ENCODE measurements at places on chromosomes 2 and 18.
A peak's percentile ranks its signal among the peaks of the same experiment; 100 is the strongest.

- peak; percentile 30 for DNase-seq
Measured at GRCh38 chr2:53633441-53633840, 134.2 kb upstream of the CHAC2 start.

DNA sequence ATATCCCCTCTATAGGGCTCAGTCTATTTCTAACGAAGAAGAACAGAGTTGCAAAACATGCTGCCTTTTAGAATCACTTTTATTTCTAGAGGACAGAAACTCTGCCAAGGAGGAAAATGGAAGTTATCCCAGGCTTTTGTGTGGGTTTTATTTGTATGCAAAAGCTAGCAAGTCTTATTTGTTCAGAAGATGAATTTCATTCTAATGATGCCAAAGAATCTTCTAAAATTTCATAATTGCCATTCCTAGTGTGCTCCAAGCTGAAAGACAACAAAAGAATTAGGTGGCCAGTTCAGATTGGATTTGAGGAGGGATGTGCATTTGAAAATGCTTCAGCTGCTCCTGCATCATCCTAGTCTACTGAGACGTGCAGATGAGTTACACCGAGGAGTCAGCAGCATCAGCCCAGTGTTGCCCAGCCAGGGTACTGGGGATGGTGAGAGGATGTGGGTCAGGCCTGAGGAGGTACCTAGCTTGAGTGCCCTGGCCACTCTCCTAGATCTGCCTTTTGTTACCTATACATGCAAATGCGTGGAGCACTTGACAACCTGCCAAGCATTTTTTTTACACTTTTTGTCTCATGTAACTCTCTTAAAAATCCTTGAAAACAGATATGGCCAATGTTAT is 80.1 kb downstream of the KCNS3 start:
- DNase-seq, result no peak

DNA sequence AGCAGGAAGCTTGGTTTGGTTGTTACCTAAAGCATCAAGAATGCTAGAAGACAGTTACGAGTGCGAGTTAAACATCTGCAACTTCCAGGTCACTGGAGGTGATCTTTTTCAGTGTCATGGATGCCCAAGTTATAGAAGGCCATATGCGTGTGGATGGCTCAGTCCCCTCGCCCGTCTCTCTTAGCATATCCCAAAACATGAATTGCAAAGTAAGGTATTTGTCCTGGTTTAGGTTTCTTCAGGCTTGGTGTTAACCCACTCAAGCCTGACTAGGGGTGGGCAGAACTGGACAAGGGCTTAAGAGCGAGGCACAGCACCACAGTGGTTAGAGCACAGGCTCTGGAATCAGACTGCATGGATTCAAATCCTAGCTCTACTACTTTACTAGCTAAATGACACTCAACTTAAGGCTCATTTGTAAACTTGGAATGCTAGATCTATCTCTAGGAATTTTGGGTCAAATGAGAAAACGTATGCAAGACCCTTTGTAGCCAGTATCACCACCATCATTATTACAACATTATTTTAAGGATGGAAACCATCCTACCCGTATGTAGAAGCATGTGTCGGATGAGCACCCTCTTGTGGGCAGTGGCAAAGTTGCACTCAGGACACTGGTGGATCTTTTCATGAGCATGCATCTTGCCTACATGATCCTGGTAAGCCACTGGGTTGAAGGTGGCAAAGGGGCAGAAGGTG is 11.2 kb downstream of the ZNF142 start:
- peak; percentile 75 for DNase-seq

DNA sequence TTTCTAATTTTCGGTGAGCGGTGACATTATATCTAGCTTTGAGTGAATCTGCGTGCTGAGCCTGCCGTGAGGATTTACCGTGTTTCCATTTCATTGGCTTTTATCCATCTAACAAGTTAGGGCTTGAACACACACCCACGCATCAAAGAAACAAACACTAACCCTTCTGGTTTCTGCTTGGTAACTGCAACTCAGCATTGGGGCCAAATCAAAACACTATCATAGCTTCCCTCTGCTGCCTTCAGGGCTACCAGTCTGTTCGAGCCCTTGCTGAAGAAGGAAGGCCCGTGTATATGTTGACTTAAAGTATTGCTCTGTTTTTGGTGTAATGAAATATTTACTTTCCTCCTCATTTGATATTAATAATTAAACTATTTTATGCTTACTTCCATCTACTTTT is 227.2 kb downstream of the PHLPP1 start:
- DNase-seq, result no peak

GRCh38 chr2:200930947-200931626 is 32.4 kb downstream of the ORC2 start:
- no peak for DNase-seq

DNA sequence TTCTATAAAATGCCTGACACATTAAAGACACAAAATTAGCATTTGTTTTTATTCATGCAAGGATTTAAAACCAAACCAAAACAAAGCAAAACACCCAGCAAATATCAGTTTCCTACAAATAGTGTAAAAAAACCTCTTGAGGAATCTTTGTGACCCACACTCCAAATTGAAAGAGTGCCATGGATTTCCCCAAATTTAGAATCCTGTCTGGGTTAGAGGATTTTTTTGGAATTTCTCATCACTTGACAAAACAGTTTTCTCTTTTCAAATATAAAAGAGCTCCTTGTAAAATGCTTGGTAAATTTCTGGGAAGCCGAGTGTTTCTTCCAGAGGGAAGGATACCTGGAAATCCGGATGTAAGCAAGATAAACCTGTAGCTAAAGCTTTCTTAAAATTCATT is 1.7 kb upstream of the FN1 start:
- peak; percentile 55 for DNase-seq

DNA sequence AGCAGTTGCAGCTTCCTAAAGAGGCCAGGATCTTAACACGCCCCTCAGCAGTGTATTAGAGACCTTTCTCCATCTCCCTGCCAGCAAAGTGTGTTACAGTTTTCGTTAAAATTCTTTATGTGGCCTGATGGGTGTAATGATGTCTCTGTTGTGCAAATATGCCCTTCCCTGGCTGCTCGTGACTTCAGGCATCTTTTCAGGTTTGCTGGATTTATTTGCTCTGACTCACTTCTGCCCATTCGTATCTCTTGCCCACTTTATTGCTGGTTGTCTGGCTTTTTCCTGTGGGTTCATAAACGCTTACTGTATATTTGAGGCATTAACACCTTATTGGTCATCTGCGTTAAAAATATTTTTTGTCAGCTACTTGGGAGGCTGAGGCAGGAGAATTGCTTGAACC is 134.5 kb downstream of the ASB1 start:
- DNase-seq, result no peak

- no peak for DNase-seq
Measured at GRCh38 chr18:75433098-75433497, 5.6 kb upstream of the SMIM21 start.

DNA sequence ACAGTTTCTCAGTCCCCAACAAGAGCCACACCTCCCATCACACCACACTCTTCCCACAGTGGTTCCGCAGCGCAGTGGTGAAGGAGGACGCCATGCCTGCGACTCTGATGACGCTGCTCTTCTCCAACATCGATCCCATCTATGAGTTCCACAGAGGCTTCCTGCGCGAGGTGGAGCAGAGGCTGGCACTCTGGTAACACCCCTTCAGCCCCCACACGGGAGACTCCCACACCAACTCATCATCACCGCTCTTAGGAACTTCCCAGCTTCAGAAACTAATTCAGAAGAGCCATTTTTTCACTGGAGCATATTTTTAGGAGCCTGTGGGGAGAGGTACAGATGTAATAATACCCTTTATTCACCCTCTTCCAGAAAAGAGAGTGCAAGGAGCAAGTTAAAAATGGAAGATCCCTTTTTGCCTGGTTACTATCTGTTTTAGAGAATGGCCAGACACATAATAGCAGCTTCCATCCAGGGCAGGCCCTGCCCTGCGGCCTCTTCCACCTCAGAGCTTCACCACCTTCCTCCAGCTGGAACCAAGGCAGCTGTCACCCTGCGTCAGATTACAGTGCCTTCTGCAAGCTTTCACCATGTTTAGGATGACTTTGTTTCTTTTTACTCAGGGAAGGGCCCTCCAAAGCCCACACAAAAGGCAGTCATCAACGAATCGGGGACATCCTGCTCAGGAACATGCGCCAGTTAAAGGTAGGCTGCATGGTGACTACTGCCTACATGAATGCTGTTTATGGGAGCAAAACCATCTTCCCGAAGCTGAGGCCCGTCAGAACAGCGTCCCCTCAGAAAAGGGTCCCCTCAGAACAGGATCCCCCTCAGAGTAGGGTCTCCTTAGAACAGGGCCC is 44.9 kb downstream of the STK25 start:
- no peak for DNase-seq

GRCh38 chr2:23568211-23568610 is 183.2 kb downstream of the KLHL29 start:
- DNase-seq, result no peak
